ENCODE measurements at places on chromosomes 12 and 14.

DNA sequence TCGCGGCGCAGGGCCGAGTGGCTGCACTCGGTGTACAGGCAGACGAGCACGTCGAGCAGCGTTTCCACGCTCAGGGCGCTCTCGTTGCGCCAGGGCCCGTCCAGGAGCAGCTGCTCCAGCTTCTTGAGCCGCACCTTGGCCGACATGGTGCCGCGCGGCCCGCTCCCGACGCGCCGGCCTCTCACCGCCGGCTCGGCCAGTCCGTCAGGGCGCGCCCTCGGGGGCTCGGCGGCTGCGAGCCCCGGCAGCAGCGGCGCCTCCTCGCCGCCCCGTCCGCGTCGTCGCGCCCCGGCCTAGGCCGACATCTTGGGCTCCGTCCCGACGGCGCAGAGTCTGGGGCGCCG is 349 bp downstream of the CDC42BPB start:
- no peak for DNase-seq

GRCh38 chr14:75277008-75277814 is 1.4 kb upstream of the FOS start:
- DNase-seq = peak; percentile 80

- no peak for DNase-seq
Observed at GRCh38 chr12:124208489-124208888, 86.4 kb upstream of the RFLNA start.

DNA sequence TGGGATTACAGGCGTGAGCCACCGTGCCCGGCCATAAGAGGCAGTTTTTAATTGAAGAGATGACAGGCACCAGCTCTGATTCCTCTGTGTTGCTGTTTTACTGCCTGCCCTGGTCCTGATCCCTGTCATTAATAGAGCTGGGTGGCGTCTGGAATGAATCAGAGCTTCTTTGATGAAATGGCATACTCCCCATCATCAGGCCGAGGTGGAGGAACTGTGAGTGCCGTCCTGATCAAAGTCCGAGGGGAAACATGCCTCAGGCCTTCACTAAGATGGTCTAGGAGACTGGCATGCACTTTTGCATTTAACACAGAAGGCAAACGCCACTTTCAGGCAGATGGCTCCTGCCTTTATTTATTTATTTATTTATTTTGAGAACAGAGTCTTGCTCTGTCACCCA is 34.1 kb downstream of the IL31 start:
- DNase-seq = no peak

DNA sequence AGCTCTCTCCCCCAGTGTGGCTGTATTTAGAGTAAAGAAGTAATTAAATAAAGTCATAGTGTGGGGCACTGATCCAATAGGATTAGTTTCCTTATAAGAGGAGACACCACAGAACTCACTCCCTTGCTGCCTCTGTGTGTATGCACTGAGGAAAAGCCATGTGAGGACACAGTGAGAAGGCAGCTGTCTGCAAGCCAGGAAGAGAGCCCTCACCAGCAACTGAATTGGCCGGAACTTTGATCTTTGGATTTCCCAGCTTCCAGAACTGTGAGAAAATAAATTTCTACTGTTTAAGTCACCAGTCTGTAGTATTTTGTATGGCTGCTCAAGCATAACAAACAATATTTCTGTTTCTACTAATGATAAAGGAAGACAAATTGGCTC is 368.7 kb upstream of the PRICKLE1 start:
- DNase-seq = no peak

- DNase-seq = no peak
Observed at GRCh38 chr12:121792607-121793439, 665 bp downstream of the RHOF start.

- DNase-seq = no peak
Observed at GRCh38 chr14:94376108-94376975, 12.1 kb downstream of the SERPINA1 start.

DNA sequence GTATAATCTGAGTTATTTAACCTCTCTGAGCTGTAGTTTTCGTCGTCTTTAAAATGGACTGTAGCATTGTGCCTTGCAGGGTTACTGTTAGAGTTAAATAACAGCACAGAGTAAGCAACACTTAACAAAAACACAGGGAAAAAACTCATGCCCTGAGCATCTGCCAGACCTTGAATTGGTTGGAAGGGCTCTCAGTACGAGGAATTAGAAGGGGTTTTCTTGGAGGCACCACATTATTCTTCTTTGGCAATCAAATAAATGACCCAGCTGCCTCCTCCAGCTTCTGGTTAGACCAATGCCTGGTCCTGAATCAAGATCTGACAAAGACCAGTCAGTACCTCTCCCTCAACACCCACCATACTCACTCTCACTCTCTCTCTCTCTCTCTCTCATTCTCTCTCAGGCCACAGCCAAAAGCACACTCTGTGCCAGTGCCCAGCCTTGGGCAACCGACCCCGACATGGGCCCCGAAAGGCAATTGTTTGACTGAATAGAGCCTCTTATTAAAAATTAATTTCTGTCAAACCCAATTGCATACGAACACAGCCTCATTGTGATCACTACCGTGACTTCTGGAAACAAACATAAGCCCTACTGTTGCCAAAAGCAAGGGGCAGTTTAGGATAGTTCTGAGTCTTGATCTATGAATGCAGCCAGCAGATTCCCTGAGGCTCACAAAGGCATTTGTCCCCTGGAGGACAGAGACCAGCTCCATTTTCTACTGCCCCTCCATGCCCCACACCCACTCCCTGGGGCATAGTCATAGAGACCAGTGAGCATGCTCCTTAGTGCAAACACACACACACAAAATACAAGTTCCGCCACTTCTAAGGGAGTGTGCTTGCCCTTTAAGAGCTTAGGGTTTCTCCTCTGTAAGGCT is 23.9 kb downstream of the DUSP6 start:
- DNase-seq = no peak

GRCh38 chr14:72679536-72680151 is 214.3 kb downstream of the DPF3 start:
- DNase-seq = no peak

GRCh38 chr14:104132981-104133380 is 5.4 kb upstream of the KIF26A start:
- DNase-seq = no peak

DNA sequence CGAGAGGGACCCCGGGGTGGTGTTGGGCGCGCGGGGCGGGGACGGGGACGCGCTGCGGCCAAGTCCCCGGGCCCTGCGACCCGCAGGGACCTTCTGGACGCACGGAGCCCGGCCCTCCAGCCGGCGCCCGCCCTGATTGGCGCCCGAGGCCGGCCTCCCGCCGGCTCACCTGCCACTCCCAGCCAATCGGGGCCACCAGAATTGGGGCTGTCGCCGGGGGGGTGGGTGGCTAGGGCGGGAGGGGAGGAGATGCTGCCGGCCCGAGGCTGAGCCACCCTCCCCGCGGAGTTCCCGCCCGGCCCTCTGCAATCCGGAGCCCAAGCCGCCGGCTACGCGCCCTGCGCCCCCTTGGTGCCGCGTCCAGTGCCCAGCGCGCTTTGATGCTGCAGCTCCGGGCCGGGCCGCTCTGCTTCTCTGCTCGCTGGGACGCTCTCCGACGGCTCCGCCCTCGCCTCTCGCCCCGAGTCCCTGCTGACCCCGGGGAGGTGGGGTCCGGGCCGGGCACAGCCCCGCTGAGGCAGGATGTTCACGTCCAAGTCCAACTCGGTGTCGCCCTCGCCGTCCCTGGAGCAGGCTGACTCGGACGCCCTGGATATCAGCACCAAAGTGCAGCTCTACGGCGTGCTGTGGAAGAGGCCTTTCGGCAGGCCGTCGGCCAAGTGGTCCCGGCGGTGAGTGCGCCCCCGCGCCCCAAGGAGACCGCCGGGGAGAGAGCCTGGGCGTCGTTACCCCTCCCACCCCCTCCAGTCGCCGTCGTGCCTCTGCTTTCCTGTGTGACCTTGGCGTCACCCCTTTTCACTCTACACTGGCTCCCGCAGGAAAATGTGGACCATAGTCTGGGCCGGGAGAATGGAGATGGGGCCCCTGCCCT is at the start of gene PLEKHD1:
PLEKHD1 (plus strand) TSS at position 285 of the 871 bp plus-strand sequence; CDS start at position 523, 238 bp downstream.
- peak; percentile 81 for DNase-seq

DNA sequence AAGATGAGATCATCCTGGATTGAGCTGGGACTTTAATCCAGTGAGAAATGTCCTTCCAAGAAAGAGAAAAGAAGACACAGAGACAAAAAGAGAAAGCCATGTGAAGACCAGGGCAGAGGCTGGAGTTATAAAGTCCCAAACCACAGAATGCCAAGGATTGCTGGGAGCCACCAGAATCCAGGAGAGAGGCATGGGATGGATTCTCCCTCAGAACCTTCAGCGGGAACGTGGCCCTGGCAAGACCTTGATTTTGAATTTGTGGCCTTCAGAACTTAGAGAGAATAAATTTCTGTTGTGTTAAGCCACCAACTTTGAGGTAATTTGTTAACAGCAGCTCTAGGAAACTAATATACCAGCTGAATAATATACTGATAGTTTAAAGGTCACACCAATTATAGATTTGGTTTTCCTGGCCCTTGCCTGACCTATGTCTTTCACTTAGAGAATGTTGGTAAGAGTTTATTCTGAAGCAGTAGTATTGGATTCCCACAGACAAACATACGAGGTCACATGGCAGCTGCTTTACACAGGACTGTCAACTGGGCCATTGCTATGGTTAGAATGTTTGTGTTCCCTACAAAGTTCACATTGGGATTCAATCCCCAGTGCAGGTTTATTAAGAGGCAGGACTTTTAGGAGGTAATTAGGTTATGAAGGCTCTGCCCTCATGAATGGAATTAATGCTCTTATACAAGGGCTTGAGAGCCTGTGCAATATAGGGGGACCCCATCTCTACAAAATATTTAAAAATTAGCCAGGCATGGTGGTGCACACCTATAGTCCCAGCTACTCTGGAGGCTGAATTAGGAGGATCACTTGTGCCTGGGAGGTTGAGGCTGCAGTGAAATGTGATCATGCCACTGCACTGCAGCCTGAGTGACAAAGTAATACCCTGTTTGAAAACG is 156.5 kb upstream of the EEA1 start:
- DNase-seq = peak; percentile 13
